ENCODE measurements at places on chromosomes 7 and 10.
A peak's percentile ranks its signal among the peaks of the same experiment; 100 is the strongest.

DNA sequence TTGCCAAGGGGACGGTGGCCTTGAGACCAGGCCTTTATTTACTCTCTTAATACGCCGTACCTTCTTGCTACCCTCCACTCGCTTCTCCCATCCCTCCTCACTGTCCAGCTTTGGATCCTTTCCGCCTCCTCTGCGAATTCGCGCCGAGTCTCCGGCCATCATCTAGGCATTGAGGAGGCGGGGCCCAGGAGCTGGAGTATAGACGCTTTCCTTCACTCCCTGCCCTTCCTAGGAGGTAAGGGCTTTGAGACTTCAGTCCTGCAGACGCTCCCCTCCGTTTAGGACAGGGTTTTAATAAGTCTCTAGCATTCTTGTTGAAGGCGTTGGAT lies 538 bp downstream of the TFAM start:
- DNase-seq = peak; percentile 9

DNA sequence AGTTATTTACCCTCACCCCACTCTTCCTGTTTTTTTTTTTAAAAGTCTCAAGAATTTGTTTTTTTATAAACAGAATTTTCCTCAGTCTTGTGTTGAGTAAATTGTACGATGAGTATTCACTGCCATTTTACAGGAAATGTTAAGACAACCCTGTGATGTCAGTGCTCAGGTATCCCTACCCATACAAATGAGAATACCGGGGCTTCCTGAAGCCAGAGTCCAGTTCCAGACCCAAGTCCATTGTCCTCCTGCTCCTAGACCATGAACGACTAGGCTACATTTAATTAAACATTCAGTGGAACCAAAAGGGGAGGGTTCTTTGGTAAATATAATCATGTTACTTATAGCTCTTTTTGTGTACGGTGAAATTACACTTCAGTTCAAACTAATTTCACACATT lies 79.2 kb downstream of the GNAI1 start:
- no peak for DNase-seq

DNA sequence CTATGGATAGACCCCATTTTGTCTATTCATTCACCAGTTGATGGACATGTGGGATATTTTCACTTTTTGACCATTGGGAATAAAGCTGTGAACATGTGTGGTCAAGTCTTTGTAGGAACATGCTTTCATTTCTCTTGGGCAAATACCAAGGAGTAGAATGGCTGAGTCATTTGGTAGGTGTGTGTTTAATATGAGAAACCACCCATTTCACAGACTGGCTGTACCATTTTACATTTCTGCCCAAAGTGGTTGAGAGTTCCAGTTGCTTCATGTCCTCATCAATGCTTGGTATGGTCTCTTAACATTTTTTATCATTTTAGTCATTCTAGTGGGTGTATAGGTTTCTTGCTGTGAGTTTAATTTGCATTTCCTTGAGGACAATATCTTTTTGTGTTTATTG lies 124.9 kb upstream of the RHEB start:
- no peak for DNase-seq

- DNase-seq = no peak
These were observed 52.4 kb downstream of the OAT start for GRCh38 chr10:124366343-124366742.

DNA sequence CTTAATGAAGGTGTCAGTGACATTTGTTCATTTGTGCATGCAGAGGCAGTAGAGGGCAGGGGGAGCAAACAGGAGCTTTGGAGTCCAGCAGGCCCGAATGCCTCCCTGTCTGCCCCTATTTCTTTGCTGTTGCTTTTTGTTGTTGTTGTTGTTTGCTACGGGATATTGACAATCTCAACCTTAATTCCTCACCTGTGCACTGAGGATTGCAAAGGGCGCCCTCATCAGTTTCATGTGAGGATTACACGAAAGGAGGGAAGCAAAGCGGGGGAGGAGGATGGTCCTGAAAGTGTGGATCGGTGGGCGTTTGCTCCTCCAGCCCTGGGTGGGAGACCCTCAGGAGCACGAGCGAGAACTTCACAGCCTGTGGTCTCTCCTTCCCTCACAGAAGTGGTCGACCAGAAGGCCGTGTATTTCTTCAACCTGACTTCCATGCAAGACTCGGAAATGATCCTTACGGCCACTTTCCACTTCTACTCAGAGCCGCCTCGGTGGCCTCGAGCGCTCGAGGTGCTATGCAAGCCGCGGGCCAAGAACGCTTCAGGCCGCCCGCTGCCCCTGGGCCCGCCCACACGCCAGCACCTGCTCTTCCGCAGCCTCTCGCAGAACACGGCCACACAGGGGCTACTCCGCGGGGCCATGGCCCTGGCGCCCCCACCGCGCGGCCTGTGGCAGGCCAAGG lies 9.6 kb downstream of the GDF10 start:
- no peak for DNase-seq

DNA sequence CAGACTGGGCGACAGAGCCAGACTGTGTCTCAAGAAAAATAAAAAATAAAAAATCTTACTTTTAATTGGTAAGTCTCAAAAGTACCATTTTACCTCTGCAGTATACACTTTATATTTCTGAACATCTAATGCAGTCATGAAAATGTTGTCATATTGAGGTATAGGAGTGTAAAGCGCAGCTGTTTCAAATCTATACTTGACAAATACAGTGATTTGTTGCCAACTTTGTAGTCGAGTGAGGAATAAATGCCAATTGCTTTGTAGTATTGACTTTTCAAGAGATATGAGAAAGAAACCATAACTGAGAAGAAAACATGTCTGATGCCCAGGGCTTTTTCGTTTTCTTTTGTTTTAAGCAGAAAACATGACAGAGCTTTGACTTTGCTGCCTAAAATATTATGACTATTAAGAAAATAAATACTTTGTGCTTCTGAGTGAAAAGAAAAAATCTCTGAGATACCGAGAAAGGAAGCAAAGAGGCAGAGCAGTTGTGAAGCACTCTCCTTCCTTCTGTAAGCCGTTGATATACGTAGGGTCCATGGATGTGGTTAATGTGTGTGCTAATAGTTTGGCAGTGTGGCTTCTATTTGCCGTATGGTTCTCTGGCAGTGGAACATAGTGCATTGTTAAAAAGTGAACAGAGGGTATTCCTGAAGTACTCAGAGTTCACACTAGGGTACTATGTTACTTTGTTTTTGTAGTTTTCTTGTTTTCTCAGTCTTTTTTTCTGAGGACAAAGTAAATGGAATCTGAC lies 38.2 kb downstream of the AVL9 start:
- no peak for DNase-seq

DNA sequence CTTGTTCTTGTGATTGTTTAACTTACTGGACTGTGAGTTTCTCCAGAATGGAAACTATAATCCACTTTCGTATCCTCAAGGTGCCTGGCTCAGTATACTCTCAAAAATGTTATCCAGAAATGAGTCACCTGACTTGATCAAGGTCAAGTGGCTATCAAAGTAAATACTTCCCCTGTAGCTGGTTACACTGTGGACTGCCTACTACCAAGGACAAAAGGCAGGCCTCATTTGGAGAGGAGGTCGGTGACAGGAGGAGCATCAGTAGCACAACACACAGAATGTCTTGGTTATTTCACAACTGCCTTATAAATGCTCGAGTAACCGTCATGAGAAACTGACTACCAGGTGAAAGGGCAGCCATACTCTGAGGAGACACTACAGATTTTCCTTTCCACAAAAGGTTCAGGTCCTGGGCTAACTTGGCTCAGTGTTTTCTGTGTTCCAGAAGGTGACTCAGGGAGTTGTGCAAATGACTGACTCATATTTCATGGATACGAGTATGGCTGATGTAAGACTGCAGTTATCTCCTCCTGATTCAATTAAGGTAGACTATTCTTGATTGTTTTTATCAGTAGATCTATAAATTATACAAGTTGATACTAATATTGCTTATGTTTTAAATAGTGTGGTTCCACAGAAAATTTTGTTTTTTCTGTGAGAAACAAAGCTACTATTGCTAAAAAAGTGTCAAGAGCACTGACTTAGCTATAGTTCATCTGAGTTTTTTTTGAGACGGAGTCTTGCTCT lies 4.2 kb upstream of the CCNY start:
- DNase-seq = no peak

DNA sequence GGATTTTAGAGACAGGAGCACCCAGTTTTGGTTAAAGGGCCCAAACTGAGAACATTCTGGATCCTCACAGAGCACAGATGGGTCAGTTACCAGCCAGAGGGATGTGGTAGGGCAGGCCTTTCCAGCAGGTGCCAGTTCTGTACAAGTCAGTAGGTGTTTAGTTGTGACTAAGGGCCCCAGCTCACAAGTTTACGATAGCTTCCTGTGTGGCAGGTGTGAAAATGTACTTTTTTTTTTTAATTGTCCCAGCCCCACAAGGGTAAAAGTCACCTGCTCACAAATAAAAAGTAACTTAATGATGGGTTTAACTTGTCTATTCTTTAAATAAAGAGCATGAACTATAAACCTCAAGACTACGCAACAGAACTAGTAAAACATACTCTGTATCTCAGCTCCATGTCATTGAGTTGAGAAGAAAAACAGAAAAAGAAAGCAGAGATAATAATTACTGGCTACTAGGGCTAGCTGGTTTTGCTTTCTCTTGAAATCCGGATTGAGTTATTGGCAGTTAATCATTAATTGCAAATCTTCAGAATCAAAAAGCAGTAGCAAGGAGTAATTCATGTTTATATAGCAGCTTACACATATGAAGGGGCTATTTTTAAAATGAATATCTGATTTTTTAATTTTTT lies 15.4 kb downstream of the NFE2L3 start:
- no peak for DNase-seq

GRCh38 chr10:76302961-76303630 lies 871.7 kb downstream of the LRMDA start:
- DNase-seq = no peak

DNA sequence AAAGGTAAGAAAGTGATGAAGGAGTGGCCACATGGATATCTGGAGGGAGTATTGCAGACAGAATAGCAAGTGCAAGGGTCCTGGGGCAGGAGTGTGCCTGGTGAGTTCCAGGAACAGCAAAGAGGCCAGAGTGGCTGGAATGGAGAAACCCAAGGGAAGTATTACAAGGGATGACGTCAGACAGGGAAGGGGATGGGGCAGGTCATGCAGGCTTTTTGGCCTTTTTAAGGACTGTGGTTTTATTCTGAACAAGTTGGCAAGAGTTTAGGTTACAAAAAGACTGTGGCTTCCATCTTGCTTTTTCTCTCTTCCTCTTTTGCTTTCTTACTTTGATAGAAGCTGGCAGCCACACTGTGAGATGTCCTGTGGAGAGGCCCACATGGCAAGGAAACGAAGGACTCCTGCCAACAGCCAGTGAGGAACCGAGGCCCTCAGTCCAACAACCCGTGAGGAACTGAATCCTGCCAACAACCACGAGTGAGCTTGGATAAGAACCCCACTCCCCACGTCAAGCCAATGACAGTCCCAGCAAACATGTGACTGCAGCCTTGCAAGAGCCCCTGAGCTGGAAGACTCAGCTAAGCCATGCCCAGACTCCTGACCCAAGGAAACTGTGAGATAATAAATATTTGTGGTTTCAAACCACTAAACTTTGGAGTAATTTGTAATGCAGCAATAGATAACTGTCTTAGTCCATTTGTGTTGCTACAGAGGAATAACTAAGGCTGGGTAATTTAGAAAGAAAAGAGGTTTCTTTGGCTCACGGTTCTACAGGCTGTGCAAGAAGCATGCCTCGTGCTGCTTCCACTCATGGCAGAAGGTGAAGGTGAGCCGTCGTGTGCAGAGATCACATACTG lies 19.8 kb upstream of the KDM7A start:
- DNase-seq = no peak

DNA sequence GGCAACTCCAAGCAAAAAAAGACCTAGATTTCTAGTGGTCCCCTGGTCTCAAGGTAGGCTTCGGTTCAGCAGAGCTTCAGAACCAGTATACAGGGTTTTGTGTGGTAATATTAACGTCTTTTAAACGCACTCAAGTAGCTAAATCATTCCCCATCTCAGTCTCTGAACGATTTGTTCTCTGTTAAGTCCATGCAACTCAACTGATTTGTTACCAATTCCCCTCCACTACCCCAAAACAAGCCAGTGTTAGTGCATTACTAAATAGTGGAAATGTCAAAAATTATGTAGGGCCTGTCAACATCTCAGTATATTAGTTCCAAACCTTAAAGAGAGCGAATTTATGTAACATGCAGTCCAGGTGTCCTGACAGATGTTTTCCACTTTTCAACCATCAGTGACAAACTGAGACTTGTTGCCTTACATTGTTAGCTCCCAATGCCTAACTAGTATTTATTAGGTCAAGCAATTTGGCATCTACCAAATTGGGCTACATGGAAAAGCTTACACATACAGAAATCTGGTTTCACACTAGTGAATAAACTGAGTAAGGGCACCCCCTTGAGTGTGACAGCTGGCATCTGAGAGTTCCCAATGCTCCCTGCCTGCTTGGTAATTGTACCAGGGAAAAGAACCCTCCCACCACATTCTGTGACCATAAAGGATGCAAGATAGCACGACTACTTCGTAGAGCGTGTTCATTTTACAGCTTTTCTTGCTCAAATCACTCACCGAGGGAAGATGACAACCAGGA lies 12.2 kb downstream of the HNRNPA2B1 start:
- DNase-seq = no peak

GRCh38 chr7:90111-91063 lies 102.0 kb upstream of the FAM20C start:
- peak; percentile 54 for DNase-seq

DNA sequence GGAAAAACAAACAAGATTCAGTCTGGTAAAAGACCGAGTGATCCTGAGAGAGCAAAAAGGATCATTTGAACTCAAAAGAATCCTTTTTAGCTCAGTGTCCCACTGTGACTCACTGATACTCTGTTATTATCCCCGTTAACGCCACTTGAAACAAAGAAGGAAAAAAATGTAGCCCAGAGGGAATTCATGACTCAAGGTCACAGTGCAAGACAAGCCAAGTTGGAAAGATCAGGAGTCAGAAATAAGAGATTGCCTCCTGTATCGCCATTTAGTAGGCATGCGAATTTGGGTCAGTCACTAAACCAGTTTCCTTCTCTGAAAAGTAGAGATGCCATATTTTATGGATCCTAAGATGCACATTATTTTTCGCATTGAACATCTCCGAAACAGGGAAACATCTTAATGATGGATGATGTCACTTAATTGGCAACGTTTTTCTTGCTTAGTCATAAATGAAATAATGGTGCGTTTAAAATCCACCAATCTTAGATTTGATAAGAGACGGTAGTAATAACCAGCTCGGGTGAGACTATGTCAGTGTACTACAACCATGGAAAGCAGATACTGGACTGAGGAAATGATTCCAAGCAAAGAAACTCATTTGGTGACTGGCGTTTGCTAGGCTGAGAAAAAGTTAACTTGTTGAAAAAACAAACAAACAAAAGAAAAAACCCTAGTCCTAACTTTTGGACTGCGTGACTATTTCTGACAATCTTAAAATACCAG lies 502.0 kb upstream of the CELF2 start:
- no peak for DNase-seq

GRCh38 chr7:978049-978346 lies 2.6 kb upstream of the COX19 start:
- no peak for DNase-seq

GRCh38 chr7:74297516-74298233 lies 8.5 kb downstream of the CLIP2 start:
- DNase-seq = no peak

DNA sequence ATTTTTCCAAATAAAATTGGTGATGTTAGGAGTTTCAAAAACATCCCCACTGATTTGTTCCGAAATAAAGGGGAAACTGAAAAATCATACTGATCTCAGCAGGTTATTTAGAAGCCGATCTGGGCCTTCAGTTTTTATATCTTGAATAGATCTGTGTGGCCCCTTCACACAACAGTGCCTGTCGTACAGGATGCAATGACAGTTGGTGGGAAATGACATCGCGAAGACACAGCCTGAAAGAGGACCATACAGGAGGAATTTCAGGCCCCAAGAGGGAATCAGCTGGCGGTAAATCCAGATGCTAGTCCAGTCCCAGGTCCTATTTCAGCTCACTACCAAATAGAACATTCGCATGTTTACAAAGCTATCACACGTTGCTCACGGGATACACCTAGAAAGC lies 3.0 kb downstream of the H2BK1 start:
- DNase-seq = no peak
